ENCODE measurements at places on chromosomes 12 and 14.

- DNase-seq, result no peak
Observed at GRCh38 chr14:78162202-78162601, 8.0 kb upstream of the NRXN3 start.

DNA sequence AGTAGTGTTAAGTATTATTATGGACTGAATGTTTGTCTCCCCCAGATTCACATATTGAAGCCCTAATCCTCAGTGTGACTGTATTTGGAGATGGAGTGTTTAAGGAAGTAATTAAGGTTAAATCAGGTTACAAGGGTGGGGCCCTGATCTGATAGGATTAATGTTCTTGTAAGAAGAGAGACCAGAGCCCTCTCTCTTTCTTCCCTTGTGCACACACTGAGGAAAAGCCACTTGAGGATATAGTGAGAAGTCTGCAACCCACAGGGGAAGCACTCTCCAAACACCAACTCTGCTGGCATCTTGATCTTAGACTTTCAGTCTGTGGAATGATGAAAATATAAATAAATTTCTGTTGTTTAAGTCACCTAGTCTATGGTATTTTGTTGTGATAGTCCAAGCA, 2.2 kb upstream of the KLRG1 start:
- no peak for DNase-seq

DNA sequence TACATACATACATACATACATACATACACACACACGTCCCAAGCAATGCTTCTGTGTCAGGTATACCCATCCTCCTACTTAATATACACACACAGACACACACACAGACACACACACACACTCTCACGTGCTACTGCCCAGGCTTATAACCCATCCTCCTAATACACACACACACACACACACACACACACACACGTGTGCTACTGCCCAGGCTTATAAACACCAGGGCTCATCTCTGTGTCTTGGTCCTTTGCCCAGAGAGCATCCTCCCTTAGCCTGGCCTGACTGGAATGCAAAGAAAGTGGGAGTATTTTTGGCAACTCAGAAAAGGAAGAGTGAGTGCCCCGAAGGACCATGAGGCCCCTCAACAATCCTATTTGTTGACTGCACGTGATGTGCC, 129.0 kb downstream of the RBM19 start:
- DNase-seq, result no peak

DNA sequence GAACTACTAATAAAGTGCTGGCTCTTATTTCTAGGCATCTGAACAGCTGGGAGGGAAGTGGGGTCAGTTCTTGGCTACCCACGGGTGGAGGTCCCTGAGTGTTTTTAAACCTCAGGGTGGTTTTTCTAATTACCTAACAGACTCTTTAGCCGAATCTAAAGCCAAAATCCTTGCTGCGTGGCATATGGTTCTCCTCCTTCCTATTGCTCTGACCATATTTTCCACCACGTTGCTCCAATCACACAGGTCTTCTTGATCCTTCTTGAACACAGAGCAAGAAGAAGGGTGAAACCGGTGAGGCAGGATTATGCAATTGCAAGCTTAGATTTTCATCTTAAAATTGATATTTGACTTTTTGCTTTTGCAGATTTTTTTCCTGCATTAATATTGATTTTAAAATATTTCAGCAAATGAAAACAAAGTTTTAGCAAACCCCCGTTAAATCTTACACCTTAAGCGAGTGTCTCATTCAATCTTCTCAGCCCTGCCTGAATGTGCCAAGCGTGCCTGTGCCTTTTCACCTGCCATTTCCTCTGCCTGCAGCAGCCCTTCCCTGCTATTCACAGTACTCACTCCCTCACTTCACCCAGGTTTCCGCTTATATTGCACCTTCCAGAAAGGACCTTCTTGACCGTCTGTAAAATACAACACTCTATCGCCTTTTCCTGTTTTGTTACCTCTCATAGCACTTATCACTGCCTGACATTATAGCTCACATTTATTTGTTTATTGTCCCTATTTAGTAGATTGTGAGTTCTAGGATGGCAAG, 506.0 kb downstream of the DIO2 start:
- no peak for DNase-seq

DNA sequence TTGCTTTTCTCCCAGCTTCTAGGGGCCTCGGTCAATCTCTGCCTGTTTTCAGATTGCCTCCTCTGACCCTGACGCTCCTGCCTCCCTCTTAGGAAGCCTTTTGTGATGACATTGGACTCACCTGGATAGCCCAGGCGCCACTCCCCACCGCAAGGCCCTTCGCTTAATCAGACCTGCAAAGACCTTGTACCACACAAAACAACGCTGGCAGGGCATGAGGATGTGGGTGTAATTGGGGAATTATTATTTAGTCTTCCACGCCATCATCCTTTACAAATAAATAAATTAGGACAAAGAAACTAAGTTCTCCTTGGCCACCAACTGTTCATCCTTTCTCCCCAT, 7.7 kb upstream of the VPS37B start:
- DNase-seq, result no peak

- DNase-seq, result no peak
Observed at GRCh38 chr12:46674800-46675199, 151.0 kb downstream of the SLC38A4 start.

Data from stimulated activated CD8-positive, alpha-beta memory T cell treated with anti-CD3 and anti-CD28 coated beads, Interleukin-7, amount 100 ng/mL, for 1 hour (primary cell).